GM10248 (cell line): ENCODE measurements at places on chromosomes 7 and 10.

- DNase-seq = no peak
Measured at GRCh38 chr7:20310963-20311742, 19.5 kb upstream of the ITGB8 start.

GRCh38 chr7:12751764-12752163 is 64.3 kb downstream of the ARL4A start:
- DNase-seq = no peak

- no peak for DNase-seq
Measured at GRCh38 chr10:61296161-61296560, 157.0 kb downstream of the TMEM26 start.

GRCh38 chr10:122056431-122057094 is 67.6 kb downstream of the TACC2 start:
- DNase-seq = no peak

DNA sequence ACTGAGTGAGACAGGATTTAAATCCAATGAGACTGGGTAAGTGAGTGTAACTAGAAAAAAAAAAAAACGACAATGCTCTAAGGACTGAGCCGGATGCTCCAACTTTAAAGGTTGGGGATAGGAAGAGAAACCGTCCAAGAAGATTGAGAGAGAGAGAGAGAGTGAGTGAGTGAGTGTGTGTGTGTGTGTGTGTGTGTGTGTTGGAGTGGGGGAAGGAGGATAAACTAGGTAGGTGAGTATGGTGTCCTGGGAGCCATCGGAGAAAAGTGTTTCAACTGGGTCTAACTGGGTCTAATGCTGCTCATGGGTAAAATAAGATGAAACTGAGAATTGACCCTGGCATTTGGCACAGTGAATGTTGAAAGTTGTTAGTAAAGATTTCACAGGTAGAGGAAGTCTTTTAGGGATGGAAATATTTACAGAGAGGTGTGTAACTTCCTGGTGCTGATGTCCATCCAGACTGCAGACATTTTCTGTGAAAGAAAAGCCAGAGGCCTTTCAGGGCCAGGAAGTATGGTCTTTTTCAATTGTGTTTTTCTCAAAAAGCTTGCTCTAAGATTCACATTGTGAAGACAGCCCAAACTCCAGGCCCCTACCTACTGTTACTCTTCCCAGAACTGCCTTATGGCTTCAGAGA is 14.2 kb downstream of the ENTPD1 start:
- no peak for DNase-seq

GRCh38 chr7:4951903-4952636 is 6.9 kb downstream of the MMD2 start:
- peak; percentile 78 for DNase-seq

DNA sequence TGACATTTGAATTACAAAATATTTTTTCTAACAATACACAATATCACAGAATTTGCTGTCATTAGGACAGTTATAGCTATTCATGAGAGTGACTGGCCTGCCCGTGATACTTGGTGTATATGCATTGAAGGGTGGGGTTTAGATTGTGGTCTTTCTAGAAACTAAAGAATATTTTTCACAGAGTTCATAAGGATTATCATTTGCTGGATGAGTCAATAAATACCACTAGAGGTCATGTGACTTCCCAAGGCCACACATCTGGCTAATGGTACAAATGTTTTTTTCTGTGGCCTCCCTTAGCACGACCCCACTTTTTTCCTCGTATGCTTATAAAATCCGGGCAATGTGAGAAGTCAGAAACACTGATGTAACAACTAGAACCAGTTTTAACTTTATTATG is 5.2 kb downstream of the OPTN start:
- DNase-seq = no peak
